ENCODE measurements at places on chromosomes 3 and 15.

DNA sequence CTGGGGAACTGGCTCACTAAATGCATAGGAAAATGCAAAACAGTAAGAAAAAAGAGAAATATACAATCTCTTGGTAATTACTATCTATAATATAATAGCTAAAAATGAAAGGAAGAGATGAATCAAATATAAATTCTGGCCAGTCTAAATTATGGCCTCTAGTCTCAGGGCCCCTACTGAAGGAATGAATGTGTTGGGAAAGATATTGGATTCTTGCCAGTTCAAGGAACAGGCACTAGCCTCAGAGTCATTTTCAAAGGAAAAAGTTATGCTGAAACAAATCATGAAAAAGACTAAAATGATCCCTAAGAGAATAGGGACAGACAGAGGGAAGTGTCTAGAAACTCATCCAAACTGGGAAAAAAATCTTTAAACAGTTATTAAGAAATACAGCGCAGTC is 62.4 kb downstream of the C3orf80 start:
- DNase-seq = no peak

DNA sequence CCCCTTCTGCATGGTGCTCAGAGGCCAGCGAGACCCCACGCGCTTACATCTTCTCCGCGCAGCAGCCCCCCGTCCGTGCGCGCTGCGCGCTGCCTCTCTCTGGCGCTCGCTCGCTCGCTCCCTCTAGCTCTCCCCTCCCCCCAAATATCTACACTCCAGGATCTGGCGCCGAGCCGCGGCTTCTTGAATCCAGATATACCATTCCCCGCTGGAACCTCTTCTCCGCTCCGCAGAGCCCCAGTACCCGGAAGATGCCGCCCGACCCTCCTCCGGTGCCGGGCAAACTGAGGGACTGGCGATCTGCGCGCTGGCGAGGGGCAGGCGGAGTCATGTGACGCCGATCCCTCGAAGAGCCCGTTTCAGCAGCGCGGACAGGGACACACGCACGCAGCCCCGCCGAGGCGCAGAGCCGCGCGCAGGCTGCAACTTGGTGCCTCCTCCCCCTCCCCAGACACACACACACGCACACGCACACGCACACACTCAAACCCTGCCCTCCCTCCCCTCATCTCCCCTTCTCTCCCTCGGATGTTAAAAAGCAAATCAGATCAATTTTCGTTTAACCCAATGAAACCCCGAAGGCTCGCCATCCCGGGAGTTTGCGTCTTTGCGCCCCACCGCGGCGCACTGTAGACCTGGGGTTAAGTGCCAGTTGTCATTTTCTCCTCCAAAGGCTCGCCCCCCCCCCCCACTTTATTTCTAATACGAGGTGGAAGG is at the start of gene RASGRF1:
Gene RASGRF1, minus strand, starts transcription at position 294 of the 717 bp plus-strand sequence. Its CDS starts 282 bp downstream, at position 12.
- no peak for DNase-seq

DNA sequence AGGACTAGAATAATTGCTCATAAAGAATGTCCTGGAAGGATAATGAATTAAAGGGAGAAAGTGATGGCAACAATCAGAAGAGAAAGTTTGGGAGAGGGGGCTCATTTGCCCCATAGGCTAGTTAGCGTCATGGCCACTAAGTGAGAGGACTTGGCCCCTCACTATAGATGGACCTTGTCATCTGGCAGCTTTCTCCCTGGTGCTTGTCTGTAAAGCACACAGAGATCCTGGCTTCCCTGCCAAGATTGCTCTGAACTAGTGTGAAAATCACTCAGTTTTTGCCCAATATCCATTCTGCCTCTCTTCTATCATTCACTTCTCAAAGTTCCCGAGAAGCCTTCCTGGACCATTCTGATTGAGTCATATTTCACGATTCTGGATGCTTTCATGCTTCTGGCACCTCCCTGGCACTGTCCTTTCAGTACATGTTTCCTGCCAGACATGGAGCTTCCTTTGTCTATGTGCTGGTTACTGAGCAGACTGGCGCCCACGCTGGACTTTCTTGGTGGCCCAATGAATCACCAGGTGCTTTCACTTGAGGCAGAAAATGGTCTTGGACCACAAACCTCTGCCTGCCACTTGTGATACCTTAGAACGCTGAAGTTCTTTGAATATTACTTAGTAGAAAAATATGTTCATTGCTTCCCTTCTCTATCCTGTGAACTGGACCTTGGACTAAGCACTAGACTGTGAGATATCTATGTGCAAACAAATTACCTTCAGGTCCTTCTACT is 709.6 kb upstream of the CFAP20DC start:
- no peak for DNase-seq

DNA sequence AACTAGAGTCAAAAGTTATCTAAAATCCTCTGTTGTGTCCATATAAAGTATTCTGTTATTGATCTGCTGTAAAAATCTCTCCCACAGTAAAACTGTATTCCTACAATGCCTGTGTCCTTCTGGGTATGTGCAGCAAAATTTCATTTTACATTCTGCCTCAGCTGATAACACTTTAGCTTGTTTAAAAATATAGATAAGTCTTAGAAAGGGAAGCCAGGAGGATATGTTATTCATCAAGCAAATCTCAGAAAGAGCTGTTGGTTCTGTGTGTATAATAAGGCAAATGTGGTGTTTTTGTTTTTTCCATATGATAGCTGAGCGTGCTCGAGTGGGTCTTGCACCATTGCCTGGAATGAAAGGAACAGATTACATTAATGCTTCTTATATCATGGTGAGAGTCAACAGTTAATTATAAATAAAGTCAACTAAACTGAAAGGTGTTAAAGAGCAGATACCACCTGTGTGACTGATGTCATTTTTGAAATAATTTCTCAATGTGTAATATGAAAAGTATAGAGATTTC is 96.6 kb downstream of the FEZF2 start:
- no peak for DNase-seq

DNA sequence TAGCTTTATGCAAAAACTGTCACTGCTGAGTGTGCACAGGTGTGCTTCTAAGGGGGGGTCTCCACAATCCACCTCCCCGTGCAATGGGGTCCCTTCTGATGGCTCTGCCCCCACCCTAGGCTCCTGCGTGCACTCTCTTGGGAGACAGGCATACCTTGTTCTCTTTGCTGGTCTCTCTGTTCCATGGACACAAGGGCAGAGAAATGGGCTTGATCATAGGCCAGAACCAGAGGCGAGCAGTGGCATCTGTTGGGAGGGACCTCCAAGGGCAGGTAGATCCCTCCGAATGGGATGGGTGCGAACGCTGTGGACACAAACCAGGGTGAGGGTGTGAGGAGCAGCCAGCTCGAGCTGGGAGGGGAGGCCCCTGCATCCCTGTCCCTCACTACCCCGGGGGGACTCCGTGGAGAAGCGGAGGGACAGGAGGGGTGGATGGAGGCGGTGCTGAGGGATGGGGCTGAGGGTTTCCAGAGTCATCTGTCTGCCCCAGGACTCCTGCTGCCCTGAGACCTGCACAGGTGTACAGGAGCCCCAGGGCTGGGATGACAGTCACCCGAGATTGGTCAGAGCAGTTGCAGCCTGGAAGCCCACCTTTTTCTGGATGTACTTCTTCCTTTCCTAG is 175.0 kb downstream of the KLF13 start:
- no peak for DNase-seq

GRCh38 chr3:50617911-50618481 is 1.0 kb downstream of the MAPKAPK3 start:
- no peak for DNase-seq

DNA sequence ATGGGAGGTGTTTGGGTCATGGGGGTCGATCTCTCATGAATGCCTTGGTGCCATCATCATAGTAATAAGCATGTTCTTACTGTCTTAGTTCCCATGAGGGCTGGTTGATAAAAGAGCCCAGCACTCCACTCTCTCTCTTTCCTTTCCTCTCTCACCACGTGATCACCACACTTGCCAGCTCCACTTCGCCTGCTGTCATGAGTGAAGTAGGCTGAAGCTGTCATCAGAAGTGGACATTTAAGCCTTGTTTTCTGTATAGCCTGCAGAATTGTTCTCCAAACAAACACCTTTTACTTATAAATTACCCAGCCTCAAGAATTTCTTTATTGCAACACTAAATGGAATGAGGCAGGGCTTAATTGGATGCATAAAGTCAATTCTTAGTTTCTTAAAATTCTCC is 6.1 kb downstream of the OR5H1 start:
- DNase-seq = no peak

GRCh38 chr15:90099868-90100831 is 2.1 kb downstream of the IDH2 start:
- peak; percentile 71 for DNase-seq

DNA sequence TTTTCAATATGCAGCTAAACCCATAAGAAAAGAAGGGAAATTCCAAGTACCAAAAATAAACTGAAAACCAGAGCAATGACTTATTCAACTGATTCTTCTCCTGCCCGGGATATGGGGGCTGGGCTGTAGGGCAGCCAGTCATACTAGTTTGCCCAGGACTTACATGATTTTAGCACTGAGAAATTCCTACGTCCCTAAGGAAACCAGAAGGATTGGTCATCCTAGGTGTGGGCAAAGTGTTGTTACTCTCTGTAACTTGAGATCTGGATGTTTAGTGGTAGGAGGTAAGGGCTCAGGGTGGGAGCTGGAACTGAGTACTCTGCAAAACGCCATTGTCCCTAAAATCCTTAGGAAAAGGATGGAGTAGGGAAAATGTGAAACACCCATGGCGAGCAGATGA is 1.2 kb upstream of the DAZL start:
- DNase-seq = no peak

DNA sequence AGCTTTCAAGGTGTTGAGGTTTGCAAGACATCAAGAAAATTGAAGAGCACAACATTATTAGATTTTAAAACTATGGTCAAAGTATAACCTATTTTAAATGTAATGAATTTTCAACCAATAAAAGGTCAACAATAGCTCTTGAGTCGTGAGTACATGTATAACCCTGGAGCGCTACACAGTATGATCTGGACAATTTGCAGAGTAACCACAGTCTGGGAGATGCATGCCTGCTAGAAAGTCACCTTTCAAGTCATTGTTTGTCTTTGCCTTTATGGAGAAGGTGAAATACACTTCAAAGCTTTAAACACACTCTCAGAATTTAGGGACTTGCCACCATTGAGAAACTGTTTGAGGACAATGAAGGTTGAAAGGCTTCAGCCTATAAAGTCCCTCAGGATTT is 112.6 kb upstream of the ALCAM start:
- DNase-seq = no peak

DNA sequence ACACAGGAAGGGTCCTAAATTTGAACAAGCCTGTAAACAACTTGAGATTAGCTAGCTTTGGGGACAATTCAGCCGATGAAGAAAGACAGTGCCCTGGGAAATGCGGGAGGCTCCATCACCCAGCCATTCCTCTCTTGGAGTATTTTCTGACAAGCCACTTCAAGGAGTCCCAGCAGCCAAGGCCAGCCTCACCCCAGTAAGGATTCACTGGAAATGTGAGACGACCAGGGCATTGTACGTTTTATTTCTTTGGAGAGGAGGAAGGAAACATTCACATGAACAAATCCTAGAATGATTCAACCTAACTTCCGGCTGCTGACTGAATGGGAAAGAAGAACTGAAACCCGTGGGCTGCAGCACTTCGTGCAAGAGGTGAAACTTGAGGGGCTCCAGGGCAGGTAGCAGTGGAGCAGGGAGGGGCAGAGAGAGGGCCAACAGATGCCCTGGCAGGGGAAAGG is 116.4 kb upstream of the ARHGEF3 start:
- no peak for DNase-seq

GRCh38 chr3:172107403-172107802 is 68.0 kb downstream of the FNDC3B start:
- no peak for DNase-seq

- no peak for DNase-seq
Observed at GRCh38 chr3:10957976-10958749, 34.4 kb upstream of the SLC6A1 start.

DNA sequence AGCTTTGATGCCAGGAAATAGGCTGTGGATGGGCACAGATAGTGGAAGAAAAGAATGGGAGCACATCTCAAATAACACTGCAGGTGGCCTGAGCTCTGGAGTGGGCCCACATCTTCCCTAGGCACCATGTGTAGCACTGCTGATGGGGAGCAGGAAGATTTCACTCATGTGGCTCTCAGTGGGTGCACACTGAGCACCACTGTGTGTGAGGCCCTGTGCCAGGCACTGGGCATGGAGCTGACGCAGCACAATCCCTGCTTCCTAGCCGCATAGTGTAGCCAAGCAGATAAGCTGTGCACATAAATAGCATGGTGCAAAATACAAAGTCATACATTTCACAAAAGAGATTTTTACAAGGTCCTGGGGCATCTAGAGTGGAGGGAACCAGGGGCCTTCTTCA is 101.6 kb downstream of the MOBP start:
- DNase-seq = no peak

DNA sequence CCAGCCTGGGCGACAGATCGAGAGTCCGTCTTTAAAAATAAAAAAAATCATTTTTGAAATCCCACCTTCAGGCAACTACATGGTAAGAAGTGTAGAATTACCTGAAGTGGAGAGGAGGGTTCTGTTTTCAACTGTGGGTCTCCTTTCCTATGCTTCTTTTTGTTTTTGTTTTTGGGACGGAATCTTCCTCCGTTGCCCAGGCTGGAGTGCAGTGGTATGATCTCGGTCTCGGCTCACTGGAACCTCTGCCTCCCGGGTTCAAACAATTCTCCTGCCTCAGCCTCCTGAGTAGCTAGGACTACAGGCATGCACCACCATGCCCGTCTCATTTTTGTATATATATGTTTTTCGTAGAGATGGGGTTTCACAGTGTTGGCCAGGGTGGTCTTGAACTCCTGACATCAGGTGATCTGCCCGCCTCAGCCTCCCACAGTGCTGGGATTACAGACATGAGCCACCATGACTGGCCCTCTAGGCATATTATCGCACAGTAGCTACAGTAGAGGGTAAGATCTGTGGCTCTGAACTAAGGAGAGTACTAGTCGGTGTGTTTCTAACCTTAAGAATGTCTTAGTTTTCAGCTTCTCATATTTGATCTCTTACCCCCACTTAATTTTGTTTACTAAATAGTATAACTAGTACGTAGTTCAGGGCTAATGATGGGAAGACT is 8.5 kb downstream of the EBLN2 start:
- no peak for DNase-seq

GRCh38 chr15:71049706-71050422 is 65.4 kb upstream of the THSD4 start:
- no peak for DNase-seq

DNA sequence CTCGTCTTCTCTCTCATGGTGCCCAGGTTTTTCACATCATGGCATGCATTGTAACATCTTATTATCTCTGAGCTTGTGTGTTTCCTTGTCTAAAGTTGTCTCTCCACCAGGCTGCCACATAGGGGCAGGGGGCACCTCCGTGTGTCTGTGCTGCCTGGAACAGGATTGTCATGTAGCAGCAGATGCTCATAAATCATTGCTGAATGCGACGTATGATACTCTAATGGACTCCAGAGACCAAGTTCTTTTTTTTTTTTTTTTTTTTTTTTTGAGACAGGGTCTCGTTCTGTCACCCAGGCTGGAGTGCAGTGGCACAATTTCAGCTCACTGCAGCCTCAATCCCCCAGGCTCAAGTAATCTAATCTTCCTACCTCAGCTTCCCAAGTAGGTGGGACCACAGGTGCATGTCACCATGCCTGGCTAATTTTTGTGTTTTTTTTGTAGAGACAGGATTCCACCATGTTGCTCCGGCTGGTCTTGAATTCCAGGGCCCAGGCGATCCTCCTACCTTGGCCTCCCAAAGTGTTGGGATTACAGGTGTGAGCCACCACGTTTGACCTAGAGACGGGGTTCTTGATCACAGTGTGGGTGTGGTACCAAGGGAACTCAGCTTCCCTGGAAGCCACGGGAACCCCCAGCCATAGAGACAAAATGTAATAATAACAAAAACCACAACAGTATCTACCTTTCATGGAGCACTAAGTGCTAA is 4.7 kb upstream of the DNASE1L3 start:
- no peak for DNase-seq
